ENCODE measurements at places on chromosomes 6 and 20.

DNA sequence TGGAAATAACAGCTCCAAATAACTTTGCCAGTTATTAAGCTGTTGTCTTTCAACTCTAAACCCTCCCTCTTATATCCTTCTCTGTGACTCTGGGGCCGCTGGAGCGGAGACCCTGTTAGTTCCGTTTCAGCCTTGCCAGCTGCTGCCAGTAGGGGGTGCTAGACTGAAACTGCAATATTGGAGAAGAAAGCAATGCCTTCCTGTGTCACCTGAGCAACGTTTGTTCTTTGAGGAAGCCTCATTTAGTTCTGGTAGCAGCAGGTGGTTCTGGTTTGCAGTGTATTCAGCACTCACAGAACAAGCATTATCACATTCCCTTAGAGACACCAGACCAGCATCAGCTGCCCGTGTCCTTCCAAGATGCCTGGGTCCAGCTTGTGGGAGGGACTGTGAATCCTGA, 22.9 kb upstream of the JAG1 start:
- DNase-seq = peak; percentile 10

DNA sequence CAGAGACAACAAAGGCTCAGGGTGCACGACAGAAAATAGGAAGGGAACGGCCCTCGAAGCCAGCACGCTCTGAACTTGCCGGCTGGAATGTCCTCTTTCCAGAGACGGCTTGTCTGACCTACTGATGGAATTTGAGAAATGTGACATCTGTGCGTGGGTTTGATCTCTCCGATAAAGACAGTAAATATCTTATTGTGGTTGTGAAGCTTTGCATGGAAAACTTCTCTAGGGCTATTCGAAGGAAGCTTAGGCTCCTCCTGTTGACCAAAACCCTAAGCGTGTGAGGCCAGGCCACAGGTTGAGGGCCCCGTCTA, 247.3 kb downstream of the ZNF217 start:
- no peak for DNase-seq

DNA sequence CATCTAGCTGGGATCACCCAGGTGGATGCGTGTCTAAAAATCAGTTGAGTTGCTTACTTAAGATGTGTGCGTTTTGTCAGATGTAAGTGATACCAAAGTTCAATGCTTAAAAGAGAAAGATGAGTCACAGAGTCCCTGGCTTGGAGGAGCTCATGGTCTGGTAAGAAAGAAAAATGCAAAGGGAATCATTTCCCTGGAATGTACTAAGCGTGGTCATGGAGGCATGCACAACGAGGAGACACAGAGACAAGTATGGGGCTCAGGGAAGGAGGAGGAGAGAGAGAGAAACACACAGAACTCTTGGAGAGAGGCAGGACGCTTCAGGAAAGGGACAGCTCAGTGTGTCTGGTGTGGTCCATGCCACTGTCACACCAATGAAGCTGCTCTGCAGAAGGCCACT, 186.9 kb upstream of the GMDS start:
- DNase-seq = no peak

- no peak for DNase-seq
Measured at GRCh38 chr20:47281376-47281775, 75.1 kb downstream of the ZMYND8 start.

DNA sequence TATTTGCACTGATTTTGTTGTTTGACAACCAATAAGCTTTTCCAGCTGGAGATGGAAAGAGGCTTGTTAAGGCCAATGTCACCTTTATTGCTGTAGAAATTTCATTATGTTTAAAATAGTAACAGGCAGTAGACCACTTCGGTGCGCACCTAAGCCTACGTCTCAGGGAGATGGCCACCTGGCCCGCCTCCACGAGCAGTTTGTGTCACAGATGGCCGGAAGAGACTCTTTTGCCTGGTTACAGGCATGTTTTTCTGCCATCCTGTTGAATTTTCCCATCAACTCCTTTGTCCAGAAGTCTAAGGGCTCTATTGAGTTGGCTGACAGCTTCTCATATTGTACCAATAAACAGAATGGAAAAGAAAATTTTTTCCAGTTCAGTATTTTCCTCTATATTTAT, 51.0 kb downstream of the SLC9A8 start:
- no peak for DNase-seq

- DNase-seq = peak; percentile 21
Measured at GRCh38 chr20:36493051-36493800, 48.1 kb upstream of the MYL9 start.

DNA sequence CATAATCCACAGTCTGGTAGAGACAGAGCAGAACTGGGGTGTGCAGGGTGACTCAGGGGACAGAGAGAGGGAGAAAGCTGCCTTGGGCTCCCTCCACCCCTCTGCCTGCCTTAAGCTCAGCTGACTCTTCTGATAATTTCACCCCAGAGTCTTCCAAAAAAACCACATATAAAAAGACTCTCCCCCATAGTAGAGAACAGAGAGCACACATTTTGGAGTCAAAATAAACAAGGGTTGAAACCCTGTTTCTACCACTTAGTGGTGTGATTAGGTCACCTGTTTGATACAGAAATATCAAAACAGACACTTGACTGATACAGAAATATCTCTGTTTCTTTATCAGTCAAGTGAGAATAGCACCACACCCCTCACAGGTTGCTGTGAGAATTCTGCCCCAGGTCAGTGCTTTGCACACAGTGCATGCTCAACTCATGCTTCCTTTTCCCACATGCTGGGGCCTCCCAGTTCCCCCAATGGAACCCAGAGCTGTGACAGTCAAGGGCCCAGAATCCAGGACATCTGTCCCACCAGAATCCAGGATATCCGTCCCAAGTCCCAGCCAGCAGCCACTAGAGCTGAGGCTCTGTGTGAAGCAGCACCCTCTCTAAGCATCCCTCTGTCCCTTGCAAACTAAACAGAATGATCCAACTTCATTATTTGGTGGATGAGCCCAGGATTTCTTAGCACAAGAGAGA, 1.2 kb downstream of the TREML2 start:
- peak; percentile 81 for DNase-seq

GRCh38 chr6:44664716-44665115, 277.2 kb downstream of the CDC5L start:
- no peak for DNase-seq

GRCh38 chr6:37994223-37994622, 174.7 kb downstream of the ZFAND3 start:
- DNase-seq = no peak

GRCh38 chr6:136717716-136717990, 74.6 kb downstream of the MAP3K5 start:
- DNase-seq = no peak

DNA sequence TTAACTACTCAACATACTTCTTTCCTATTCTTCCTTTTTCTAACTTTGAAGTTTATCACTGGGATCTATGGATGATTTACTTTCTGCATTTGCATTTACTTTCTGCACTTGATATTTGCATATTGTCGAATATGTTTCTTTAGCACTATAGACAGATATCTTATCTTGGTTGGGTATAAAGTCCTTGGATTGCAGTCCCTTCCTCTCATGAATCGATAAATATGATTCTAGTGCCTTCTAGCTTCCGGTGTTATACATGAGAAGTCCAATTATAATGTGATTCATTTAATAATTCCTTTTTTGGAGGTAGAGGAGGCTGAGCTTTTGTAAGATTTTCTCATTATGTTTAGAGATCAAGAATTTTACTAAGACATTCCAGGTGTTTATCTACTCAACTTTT, 321.2 kb upstream of the RUNX2 start:
- no peak for DNase-seq
